Left renal cortex interstitium (tissue), 4 donors: ENCODE measurements at places on chromosomes 4 and X.

DNA sequence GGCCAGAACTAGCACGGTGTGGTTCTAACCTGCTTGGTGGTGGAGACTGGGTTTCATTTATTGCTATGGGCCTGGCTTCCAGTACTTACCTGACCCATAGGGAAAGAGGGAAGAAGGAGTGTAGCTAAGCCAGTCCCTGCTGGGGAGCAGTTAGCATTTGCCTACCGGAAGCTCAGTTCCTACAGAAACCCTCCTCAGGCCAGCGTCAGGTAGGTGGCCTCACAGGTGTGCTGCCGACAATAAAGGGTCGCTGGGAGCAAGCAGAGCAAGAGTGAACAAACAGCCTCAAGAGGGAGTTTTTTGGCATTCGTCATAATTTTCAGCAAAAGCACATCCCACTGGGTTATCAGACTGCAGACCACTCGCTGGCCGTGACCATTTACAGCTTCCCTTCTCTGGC, 740.6 kb upstream of the TENM3 start:
- no peak for DNase-seq

DNA sequence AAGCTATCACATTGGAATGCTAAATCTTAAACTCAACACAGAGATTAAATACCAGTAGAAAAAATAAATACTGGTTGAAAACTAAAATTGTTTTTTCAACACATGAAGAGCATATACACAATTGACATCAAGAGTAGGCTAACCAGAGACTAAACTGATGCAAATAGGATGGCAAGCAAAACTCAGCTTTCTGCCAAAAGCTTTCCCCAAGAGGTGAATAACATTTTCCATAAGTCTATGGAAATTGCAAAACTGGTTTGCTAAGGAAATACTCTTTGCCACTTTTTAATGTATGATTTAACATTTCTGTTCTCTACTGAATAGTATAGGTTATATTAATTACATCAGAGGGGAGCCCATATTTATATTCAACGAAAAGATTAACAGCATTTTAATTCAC, 23.8 kb downstream of the IQCM start:
- no peak for DNase-seq

DNA sequence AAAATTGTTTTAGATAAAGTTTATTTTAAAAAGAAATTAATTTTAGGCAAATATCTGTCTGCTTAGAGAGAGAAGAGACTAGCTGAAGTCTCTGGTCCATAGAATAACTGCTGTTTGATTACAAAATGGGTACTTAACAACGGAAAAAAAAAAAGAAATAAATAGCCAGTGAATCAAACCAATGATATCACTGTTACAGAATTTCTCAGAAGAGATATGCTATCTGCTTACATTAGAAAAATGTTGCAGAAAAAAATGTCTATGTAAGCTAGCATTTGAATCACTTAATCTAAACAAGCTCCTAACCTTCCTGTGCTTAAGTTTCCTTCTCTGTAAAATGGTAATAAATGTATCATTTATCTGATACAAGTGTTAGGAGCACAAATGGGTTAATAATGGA, 189.9 kb downstream of the IL15 start:
- no peak for DNase-seq

GRCh38 chr4:146142768-146143167, 32.8 kb upstream of the LSM6 start:
- no peak for DNase-seq

DNA sequence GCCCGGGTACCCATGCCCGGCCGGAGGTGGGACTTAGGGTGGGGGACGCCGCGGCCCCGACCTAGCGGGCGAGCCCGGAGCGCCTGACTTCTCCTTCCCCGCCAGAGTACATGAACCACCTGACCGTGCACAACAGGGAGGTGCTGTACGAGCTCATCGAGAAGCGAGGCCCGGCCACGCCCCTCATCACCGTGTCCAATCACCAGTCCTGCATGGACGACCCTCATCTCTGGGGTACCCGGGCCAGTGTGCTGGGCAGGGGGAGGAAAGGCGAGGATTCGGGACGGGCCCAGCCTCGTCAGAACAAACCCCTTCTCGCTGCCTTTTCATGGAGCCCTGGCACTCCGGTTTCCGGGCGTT, 622 bp downstream of the TAFAZZIN start:
- DNase-seq: no peak

GRCh38 chr4:69735119-69735518, 25.3 kb downstream of the SULT1B1 start:
- no peak for DNase-seq

- no peak for DNase-seq
These were observed 276.3 kb downstream of the DCTD start for GRCh38 chr4:182640932-182641331.

DNA sequence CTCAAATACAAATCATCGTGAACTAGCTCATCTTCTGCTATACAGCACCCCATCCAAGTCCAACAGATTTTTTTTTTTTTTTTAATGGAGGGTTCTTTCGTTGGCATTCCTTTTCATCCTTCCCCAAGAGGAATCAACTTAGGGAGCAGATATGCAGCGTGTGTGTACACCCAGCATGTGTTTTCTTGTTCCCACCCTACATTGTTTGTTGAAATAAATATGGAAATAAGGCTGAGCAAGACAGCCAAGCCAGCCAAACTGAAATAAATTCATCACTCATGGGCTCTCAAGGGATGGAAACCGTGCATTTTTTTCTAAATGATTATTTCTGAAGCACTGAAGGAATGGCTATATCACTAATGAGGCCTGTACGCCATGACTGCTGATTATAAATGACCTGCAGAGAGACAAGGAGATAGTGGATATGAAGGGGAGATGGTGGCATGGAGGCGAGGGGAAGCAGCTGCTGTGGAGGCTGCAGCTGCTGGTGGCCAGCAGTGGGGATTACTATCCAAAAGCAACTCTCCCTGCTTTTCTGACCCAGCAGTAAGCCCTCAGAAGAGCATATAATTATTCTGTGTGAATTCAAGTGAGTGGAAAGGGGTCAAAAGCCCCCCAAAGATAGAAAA, 173.9 kb downstream of the MGST2 start:
- no peak for DNase-seq

DNA sequence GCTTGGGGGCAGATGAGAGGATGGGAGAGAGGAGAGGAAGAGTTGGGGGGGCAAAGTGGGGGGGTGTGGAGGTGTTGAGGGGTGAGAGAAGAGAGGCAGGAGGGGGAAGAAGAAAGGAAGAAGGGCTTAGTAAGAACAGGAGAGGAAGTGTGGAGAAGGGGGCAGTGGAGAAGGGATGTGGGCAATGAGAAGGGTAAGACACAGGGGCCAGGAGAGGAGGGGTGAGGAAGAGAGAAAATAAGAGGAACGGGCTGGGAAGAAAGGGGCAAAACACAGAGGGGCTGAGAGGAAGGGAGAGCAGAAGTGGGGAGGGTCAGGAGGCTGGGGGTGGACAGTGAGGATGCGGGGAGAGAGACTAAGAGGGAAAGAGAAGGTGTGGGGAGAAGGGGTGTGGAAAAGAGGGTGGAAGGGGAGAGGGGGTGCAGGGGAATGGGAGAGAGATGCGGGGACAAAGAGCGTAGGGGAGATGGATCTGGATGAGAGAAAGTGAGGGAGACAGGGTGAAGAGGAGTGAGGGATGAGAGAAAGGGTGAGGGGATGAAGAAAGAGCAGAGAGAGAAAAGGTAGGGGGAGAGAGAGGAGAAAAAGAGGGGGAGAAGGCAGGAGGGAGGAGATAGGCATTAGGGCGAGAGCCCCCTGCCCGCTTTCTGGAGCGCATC, 12.9 kb downstream of the SH3KBP1 start:
- no peak for DNase-seq

GRCh38 chrX:84339507-84340364, 151.7 kb upstream of the RPS6KA6 start:
- no peak for DNase-seq

GRCh38 chr4:80918004-80918403, 112.5 kb upstream of the BMP3 start:
- DNase-seq: no peak

DNA sequence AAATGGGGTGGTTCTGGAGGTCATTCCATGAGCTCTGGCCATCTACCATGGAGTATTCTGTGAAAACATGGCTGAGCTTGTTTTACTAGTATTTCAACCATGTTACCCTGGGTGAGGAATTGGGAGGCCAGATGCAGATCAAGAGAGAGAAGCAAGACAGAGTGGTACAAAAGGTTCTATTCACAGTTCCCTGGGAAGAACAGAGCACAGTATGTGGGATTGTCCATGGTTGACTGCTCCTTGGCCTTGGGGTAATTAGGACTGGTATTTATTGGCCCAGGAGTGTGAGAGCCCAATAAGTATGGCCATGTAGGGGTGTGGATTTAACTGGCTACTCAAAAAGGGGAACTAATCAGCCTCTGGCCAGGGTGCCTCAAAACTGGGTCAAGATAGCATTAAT, 239.7 kb upstream of the GATB start:
- DNase-seq: no peak

DNA sequence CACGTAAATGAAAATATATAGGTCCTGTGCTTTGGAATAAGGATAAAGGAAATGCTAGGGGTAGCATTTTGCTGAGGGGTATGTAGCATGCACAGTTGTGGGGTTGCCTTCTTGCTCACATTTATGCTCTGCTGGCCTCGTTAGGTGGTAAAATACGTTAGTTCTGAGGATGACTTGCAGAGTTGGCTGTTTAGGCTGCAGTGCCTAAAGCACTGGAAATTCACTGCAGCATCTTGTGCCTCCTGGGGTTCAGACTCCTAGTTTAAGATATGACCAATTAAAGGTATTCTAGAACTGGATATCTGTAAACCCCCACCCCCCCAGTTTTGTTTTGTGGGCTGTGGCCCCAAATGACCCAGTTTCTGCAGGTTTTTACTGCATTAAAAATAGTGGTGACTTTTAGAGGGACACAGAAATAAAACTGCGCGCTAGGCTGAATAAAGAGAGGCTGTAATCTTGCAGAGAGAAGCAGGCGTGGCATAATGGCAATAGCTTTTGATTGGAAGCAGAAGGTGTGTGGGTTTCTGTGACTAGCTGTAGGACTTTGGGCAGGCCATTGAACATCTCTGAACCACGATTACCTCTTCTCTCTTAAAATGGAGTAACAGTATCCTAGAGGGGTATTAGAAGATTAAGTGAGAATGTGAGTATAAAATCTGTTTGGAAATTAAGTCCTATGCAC, 79.3 kb downstream of the REPS2 start:
- no peak for DNase-seq

- no peak for DNase-seq
These were observed 69.6 kb upstream of the C4orf50 start for GRCh38 chr4:6087669-6088341.

DNA sequence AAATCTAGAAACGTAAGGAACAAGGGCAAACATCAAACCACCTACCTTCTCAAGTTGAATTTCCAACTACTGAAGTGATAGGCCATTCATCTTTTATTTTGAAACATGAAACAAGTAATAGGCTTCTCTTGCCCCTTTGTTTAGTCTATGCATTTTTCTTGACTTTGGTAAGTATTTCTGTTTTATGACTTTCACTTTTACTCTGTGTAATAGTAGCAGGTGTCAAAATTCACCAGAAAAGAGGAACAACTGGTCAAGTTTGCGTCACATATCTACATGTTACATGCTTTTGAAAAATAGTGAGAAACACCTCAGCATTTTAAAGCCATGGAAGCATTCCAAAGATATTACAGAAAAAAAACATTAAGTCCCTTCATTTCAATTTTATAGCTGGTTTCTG, 157.1 kb upstream of the FTHL17 start:
- DNase-seq: no peak

GRCh38 chrX:9033179-9033578, 748 bp downstream of the FAM9B start:
- no peak for DNase-seq

GRCh38 chrX:153779891-153780677, 757 bp upstream of the SRPK3 start:
- no peak for DNase-seq

DNA sequence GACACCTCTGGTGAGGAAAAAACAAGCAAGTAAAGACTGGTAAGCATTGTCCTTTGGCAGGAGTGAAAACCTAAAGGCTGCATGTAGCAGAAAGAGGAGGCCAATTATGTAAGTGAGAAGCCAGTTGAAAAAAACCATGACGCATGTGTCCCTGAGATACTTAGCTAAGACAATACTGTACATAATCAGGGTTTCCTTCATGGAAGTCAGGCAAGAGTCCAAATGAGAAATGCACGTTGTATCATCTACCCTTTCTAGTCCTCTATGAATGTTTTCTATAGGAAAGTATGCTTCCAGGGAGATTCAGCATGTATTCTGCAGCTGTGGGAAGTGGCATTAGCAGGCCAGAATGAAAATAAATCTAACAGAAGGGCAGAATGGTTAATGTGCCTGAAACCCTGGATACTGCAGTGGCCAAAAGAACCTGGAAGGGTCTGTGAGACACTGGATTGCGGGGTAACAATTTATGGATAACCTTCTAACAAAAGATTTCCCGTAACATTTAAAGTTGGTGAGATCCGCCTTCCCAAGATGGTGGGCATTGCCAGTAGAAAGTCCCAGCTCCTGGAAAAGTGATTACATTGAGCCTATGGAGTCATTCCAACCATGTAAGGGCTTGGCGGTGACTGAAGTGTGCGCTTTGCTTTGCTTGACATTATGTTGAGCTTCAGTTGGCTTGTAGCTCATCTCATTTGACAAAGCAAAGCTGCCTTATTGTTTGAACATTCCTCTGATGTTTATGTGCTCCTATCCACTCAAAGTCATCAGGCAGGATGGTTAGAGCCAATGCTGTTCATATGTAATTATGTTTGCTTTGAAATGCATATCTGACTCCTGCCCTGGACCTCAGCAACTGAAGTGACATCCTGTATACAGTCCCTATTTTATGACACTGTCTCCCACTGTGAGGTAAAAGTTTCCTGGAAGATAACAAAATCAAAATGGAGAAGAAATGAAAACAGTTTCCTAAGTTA, 200.4 kb downstream of the ARHGAP24 start:
- no peak for DNase-seq

DNA sequence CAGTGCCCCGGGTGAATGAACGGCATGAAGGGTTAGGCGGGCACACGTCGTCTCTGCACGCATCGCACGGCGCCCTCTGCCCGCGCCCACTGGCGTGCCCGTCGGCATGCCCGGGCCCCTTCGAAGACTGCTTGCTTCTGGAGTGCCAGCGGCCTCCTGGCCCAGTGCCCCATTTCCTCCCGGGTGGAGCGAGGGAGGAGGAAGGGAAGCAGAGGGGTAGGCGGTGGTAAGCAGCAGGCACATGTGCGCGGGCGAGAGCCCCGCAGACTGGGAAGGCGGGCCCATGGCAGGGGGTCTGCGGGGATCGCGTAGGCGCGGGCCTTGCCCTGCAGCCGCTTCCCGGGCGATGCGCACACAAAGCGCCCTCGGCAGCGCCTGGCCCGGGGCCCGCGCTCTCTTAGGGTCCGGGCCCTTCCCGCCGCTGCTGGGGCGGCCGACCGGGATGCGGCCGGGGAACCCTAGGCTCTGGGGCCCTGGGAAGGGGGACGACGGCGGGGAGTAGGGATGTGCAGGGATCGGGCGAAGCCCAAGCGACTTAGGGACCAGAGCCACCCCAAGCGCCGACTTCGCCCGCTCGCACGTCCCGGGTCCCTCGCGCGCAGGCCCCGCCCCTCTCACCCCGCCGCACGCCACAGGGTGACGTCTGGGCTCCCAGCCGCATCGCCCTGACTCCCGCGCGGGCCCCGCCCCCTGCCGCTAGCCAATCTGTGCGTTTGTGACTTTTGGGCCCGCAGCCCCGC, 866 bp upstream of the EMD start:
- DNase-seq: no peak
